Activated CD8-positive, alpha-beta T cell treated with anti-CD3 and anti-CD28 coated beads for 36 hours (primary cell): ENCODE measurements at places on chromosomes 4 and X.

DNA sequence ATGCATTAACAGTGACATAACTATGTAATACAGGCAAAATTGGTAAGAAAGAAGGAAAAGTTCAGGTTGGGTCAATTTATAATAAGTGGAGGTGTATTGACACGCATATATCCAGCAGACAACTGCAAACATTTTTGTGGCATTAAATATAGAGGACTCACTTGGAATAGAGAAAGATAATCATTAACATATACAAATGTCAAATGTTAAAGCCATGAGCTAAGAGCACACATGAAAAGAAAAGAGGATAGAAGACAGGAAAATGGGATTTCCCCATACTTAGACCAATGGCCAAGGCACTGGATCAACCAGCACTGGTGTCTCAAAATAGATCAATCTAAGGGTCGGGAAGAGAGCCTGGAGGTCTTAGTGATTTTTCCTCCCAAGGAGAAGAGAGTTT is 187.6 kb downstream of the PDGFC start:
- no peaks in the 10 kb centered on the region for H3K4me1 ChIP-seq
- H3K4me3 ChIP-seq = no peak overlapping the region
- H3K27ac ChIP-seq = no peak overlapping the region

- peaks cover 5% of the 10 kb centered on the region for H3K36me3 ChIP-seq
- no peak overlapping the region for H3K4me3 ChIP-seq
- no peak overlapping the region for H3K27ac ChIP-seq
- H3K4me1 ChIP-seq = peaks cover 3% of the 10 kb centered on the region
- no peak for DNase-seq
These were observed 27.9 kb upstream of the ZNF185 start for GRCh38 chrX:152869972-152870371.

GRCh38 chr4:25811374-25811690 is 51.5 kb downstream of the SEL1L3 start:
- DNase-seq = no peak
- H3K36me3 ChIP-seq = peaks cover 32% of the 10 kb centered on the region
- no peak overlapping the region for H3K4me3 ChIP-seq
- no peaks in the 10 kb centered on the region for H3K4me1 ChIP-seq
- H3K27ac ChIP-seq = no peak overlapping the region
- no peaks in the 10 kb centered on the region for H3K27me3 ChIP-seq

DNA sequence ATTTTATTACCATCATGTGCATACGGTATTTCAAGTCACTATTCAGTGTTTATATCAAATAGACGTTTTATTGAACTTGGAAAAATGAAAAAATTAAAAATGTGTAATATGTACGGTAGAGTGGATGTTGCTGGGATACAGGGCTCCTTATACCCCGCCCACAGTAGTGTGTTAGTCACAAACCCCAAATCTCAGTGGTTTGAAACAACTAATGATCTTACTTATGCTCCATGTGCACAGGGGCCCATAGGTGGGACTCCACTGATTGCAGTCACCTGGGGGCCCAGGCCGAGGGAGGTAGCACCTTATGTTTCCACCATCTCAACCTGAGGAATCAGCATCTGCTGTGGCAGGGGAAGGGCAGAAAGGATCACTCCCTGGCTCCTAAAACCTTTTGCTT is 18.1 kb downstream of the LSM6 start:
- no peak overlapping the region for H3K27ac ChIP-seq
- peaks cover 2% of the 10 kb centered on the region for H3K4me1 ChIP-seq
- peaks cover 18% of the 10 kb centered on the region for H3K36me3 ChIP-seq
- no peaks in the 10 kb centered on the region for H3K27me3 ChIP-seq

DNA sequence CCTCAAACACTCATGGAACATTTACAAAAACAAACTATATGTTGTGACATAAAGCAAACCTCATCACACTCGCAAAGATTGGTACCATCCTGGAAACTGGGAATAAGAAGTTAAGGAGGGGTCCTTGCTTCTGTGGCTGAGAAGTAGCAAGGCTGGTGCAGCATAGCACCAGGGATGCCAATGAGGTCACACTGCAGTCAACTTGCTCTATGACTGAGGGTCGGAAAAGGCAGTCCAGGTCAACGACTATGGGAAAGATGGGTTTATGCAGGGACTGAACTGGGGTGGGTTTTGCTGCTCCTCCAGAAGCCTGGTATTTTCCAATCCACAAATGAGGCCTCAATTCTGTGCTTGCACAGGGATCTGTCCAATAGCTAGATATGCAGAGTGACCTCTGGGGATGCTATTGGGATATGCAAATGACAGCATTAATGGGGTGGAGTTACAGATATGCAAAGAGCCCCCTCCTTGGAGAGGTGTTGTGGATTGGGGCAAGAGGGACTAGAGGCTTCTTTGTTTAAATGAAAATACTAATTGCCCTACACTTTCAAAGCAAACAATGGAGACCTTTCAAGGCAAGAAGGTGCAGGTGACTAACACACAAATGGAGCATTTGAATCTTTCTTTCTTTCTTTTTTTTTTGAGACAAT is 7.2 kb upstream of the IL13RA1 start:
- no peak for DNase-seq
- H3K4me3 ChIP-seq = no peak overlapping the region
- no peaks in the 10 kb centered on the region for H3K4me1 ChIP-seq
- H3K27me3 ChIP-seq = peaks cover 6% of the 10 kb centered on the region
- H3K27ac ChIP-seq = no peak overlapping the region

DNA sequence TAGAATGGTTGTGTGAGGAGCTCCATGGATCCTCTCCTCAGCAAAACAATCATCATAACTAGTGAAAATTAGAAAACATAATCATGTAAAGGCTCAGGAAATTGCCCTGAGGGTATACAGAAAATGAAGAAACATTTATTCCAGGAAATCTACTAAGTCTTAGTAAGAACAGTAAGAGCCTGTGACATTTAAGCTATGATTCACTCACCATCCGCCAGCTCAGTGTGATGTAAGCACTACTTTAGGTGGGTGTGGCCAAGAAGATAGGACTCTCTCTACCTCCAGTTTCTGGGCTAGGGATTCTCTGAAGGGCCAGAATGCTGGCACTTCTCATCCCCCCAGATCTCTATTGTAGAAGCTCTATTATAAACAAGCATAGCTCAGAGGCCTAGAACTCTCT is 147.5 kb downstream of the DLG3 start:
- H3K4me3 ChIP-seq = no peak overlapping the region
- no peaks in the 10 kb centered on the region for H3K27me3 ChIP-seq
- H3K27ac ChIP-seq = peak overlapping the region; percentile 81

DNA sequence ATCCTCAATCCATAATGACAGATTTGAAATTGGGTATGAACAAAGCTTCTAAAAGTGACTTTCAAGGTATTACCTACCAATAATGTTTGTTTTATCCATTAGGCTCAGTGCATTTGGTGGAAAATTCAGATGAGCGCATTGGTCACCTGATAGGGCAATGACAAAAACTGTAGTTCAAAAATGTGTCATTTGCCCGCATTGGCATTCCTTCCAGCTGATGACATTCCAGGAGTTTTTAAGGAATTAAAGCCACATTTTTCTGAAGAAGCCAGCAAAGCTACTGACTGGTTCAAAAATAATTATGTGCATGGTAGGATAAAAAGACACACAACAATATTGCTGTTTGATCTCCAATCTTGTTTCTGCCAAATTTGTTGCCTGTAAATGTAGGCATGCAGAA is 473.4 kb upstream of the CPEB2 start:
- H3K27me3 ChIP-seq = no peaks in the 10 kb centered on the region
- H3K4me3 ChIP-seq = no peak overlapping the region
- H3K27ac ChIP-seq = no peak overlapping the region
- H3K36me3 ChIP-seq = no peaks in the 10 kb centered on the region

DNA sequence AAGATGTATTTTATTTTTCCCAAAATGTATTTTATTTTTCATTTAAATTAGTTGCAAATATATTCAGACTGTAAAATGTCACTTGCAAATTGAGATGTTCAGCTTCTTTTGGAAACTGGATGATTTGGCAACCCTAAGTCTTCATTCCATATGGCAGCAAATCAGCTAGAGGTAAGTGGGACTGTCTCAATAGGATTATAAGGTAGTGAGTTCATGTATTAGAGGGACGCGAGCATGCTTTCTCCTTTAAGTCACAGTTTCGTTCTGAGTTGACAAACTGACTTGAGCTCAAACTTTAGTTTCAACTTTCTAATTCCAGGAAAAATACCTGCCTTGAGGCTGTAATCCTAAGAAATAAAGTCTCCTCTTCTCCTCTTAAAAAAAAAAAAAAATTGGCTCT is 44.2 kb upstream of the TMEM131L start:
- peak; percentile 38 for DNase-seq
- no peak overlapping the region for H3K4me3 ChIP-seq
- H3K36me3 ChIP-seq = no peaks in the 10 kb centered on the region
- peaks cover 41% of the 10 kb centered on the region for H3K4me1 ChIP-seq
- H3K27ac ChIP-seq = no peak overlapping the region

GRCh38 chr4:53040851-53041250 is 178.7 kb downstream of the RASL11B start:
- DNase-seq = no peak
- no peak overlapping the region for H3K4me3 ChIP-seq
- H3K36me3 ChIP-seq = peaks cover 10% of the 10 kb centered on the region
- H3K4me1 ChIP-seq = peaks cover 3% of the 10 kb centered on the region
- H3K27ac ChIP-seq = no peak overlapping the region

- no peaks in the 10 kb centered on the region for H3K4me1 ChIP-seq
- H3K4me3 ChIP-seq = no peak overlapping the region
- H3K27me3 ChIP-seq = no peaks in the 10 kb centered on the region
These were observed 143.5 kb upstream of the GALNT7 start for GRCh38 chr4:173025131-173025530.

DNA sequence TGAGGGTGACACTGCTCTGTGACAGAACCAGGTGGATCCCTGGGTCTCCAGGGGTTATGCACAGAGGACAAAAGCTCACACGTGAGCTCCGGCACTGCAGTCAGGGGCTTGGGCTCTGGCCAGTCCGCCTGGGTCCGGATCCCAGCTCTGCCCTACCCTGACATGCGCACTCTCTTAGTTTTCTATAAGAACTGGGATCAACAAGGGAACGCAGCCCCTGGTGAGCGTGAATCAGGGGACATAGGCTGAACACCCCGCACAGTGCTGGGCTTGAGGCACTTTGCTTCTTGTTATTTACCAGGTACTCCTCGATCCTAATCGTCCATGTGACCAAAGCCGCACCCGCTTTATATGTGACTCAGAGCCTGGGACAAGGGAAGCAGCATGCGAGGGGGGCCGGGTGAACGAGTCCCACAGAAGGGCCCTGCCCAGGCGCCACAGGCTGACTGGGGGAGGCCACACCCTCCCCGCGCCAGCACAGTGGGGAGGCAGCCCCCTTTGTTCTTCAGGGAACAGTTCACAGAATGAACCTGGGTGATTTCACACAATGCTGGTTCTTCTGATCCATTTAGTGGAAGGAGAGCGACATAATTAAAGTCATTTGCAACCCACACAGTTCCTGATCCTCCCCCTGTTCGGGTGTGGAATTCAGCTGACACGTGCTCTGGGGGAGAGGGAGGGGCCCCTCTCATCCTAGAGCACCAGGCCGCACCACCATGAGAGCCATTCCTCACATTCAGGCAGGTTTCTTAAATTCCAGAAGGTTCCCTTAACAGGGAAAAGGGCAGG is 55.5 kb downstream of the WFS1 start:
- peaks cover 25% of the 10 kb centered on the region for H3K27me3 ChIP-seq
- no peak overlapping the region for H3K4me3 ChIP-seq
- no peak for DNase-seq
- H3K4me1 ChIP-seq = peaks cover 5% of the 10 kb centered on the region

- H3K27me3 ChIP-seq = no peaks in the 10 kb centered on the region
- no peak for DNase-seq
- no peak overlapping the region for H3K4me3 ChIP-seq
- H3K36me3 ChIP-seq = no peaks in the 10 kb centered on the region
- no peaks in the 10 kb centered on the region for H3K4me1 ChIP-seq
These were observed 2062.0 kb downstream of the ARAP2 start for GRCh38 chr4:34182306-34182705.

GRCh38 chr4:139833151-139833910 is 167.7 kb downstream of the MGST2 start:
- H3K4me3 ChIP-seq = no peak overlapping the region
- H3K36me3 ChIP-seq = no peaks in the 10 kb centered on the region
- H3K27me3 ChIP-seq = no peaks in the 10 kb centered on the region
- no peak overlapping the region for H3K27ac ChIP-seq

- H3K4me3 ChIP-seq = no peak overlapping the region
- H3K27ac ChIP-seq = no peak overlapping the region
- no peaks in the 10 kb centered on the region for H3K4me1 ChIP-seq
These were observed 211.4 kb downstream of the LDB2 start for GRCh38 chr4:16687011-16687410.

GRCh38 chr4:184755278-184755677 is 21.4 kb upstream of the CENPU start:
- H3K27ac ChIP-seq = no peak overlapping the region
- no peak for DNase-seq
- no peak overlapping the region for H3K4me3 ChIP-seq
- peaks cover 25% of the 10 kb centered on the region for H3K36me3 ChIP-seq
- H3K4me1 ChIP-seq = no peaks in the 10 kb centered on the region

DNA sequence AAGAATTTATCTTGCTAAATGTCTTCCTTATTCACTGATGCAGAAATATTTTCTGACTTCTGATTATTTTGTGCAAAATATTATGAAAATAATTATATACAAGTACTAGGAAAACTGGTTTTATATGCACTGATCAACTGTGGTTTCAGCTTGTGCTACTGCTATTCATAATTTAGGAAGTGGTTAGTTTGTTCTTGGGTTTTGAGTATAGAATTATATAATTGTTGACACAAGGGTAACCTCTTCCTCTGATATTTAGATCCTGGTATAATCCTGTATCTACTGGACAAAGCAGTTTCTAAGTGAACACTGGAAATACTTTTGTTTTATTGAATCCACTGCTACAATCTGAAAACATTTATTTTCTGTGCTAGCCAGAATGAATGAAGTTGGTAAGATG is 182.8 kb downstream of the PDGFC start:
- no peaks in the 10 kb centered on the region for H3K4me1 ChIP-seq
- no peak overlapping the region for H3K4me3 ChIP-seq

DNA sequence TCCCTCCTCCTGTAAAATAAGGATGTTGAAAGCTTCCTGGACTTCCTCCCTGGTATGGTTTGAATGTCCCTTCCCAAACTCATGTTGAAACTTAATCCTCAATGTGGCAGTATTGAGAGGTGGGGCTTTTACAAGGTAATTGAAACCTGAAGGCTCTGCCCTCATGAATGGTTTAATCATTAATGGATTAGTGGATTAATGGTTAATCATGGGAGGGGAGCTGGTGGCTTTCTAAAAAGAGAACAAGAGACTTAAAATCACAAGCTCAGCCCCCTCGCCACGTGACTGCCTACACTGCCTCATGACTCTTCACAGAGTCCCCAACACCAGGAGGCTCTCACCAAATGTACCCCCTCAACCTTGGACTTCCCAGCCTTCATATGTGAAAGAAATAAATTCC is 124.6 kb upstream of the ANXA3 start:
- peaks cover 13% of the 10 kb centered on the region for H3K27me3 ChIP-seq
- H3K36me3 ChIP-seq = no peaks in the 10 kb centered on the region
- no peak for DNase-seq
- H3K4me1 ChIP-seq = no peaks in the 10 kb centered on the region
- no peak overlapping the region for H3K27ac ChIP-seq

DNA sequence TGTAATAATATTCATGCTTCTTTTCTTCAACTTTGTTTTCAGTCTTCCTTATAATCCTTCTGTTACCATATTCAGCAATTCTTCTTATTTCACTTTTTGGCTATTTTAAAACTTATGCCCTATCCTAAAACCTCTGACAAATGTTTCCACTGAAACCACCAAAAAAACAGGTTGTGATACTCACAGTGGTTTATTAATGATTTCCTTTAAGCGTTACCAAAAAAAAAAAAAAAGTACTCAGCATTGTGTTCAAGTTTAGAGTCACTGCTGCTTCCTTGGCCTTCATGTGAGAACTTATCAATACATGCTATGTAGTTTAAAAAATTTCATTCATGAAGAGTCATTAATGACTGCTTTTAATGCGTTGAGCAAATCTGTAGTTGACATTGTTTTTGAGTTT is 35.4 kb upstream of the UGT2A3 start:
- H3K27ac ChIP-seq = no peak overlapping the region
- no peak overlapping the region for H3K4me3 ChIP-seq
- no peaks in the 10 kb centered on the region for H3K27me3 ChIP-seq
- H3K4me1 ChIP-seq = no peaks in the 10 kb centered on the region
